Fibroblast of skin of back (primary cell): ENCODE measurements at places on chromosomes 11 and 22.

- peak; percentile 61 for DNase-seq
Observed at GRCh38 chr11:28701760-28702449, 593.7 kb downstream of the METTL15 start.

- peak; percentile 76 for DNase-seq
Observed at GRCh38 chr22:46293577-46294260, 3.0 kb upstream of the GTSE1 start.

DNA sequence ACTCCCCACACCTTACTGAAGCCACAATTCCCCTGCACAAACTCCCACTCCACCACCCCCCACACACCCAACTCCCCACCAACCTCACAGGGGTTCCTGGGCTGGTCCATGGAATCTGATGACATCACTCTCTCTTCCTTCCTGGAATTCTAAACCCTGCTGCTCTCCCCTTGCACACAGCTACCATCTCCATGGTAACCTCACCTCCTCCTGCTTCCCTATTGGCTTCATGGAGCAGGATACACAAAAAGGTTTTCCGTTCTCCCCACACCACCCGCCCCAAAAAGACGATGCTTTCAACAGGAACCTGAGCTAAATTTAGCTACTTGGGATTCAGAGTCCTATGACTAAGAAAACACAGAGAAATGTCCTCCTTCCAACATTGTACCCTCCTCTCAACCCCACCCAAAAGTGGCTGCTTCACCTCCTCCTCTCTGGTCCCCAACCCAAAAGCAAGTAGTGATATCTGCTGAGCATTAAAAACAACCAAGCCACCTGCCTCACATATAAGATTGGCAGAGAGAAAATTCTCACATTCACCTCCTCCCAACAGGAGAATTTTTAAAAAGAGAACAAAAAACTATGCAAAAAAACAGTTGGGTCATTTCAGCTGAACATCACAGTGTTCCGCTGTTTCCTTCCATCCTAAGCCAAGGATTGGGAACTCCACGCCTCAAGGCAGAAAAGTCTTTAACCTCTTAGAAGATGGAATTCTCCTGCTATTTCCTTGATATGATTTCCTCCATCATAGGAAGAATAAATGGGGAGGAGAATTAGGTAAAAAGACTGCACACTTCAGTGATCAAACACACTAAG lies 66.9 kb downstream of the RBFOX2 start:
- peak; percentile 97 for DNase-seq

DNA sequence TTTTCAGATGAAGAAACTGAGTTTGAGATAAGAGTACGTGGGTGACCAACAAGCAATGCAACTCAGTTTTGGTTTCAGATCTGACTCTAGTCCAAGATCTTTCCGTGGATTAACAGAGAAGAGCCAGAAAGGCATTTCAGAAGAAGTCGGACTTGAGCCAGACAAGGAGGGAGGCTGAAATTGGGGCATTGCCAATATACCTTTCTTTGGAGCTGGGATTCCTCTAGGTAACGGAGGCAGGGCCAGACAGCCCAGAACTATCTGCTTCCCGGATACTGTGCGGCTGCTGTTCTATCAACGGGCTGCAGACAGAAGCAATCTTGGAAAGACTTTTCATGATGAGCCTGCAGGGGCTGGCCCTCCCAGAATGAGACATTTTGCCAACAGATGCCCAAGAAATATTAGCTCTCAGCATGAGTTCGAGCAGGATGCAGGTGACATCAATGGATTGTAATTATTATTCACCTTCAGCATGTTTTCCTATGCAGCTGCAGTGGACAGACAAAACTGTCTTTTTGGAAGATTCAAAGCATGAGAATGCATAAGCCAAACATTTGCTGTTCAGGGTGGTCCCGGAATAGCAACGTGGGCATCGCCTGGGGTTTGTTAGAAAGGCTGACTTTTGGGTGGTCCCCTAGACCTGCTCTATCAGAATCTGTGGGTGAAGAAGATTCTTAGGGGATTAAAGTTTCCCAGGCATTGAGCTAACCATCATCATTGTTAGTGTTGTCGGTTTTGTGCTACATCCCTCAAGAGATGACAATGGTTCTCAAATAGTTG lies 95.7 kb downstream of the SCN3B start:
- no peak for DNase-seq

GRCh38 chr11:36271794-36272407 lies 17.3 kb downstream of the COMMD9 start:
- DNase-seq: no peak

DNA sequence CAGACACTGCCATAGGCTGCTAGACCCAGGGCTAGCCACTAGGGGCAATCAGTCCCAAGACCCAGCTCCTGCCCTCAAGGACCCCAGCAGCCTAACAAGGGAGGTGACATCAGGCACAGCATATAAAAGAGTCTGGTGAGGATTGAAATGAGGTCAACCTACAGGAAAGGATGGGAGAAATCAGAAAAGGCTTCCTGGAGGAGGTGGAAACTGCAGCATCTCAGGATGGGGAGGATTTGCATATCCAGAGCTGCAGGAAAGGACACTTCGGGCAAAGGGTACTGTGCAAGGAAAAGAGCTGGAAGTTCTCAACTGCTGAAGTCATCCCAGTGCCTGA lies 2.9 kb upstream of the ARFGAP2 start:
- peak; percentile 51 for DNase-seq

DNA sequence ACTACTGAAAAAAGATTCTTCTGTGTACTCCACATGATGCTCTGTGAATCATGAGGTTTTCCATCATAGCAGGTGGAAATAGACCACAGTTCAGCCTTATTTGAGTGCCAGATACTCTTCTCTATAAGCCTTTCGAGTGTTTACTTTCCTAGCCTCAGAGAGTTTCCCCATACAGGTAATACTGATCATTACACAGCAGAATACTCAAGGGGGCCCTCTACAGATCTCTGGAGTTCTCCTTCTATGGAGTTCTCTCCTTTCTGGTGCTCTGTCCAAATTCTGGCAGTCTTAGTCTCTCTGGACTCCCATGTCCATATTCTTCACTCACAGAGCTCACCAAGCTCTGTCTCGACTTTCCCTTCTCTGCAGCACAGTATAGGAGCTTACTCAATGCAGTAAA lies 175.7 kb upstream of the CARD18 start:
- DNase-seq: no peak
